Hippocampal formation (tissue), 2 donors: ENCODE measurements at places on chromosomes 7 and 10.

DNA sequence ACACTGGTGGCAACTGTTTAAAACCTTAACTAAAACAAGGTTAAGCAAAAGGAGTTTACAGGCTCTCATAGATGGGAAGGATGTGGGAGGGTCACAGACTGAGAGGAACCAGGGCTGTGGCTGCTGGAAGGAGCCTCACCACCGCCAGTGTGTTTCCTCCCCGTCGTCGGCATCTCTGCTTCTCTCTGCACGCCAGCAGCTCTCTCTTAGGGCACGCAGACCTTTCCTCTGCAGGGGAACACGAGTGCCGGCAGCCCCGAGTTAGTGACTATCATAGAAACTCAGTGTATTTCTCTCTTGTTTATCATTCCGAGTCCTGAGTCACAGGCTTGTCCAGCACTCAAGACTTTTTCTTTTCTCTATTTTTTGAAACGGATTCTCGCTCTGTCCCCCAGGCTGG is 8.1 kb upstream of the SH2D4B start:
- no peak for DNase-seq

GRCh38 chr7:115058726-115059125 is 136.8 kb downstream of the MDFIC start:
- no peak for DNase-seq

DNA sequence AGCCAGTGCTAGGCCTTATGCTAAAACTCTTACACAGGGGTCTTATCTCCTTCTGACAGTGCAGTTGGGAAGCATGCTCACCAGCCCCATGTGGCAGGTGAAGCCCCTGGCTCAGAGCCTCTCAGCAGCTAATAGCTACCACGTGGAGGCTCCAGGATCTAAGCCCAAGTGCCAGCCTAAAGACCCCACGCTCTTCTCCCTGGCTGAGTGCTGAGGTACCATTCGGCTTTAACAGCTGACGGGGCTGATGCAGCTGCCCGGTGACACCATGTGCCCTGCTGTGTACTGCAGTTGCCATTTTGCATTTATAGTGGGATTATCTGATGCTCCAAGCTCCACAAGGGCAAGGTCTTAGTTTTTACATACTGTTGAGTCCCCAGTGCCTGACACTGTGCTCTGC is 515.7 kb upstream of the GALNT17 start:
- no peak for DNase-seq

DNA sequence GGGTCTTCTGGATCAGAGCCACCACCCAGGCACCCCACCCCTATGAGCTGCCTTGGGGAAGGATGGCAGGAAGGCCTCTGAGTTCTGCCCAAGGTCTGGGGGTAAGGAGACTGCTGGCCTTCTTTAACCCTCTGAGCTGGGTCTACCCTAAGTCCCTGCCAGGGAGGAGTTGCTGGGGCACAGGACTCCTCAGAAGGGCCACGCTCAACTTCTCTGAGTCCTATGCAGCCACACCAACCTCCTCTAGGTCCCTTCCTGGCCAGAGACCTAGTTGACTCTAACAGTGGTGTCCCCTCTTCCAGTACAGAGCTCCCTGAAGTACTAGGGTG is 2.6 kb upstream of the NEURL1 start:
- DNase-seq = no peak

- no peak for DNase-seq
Observed at GRCh38 chr10:7188456-7189050, 222.3 kb downstream of the SFMBT2 start.

DNA sequence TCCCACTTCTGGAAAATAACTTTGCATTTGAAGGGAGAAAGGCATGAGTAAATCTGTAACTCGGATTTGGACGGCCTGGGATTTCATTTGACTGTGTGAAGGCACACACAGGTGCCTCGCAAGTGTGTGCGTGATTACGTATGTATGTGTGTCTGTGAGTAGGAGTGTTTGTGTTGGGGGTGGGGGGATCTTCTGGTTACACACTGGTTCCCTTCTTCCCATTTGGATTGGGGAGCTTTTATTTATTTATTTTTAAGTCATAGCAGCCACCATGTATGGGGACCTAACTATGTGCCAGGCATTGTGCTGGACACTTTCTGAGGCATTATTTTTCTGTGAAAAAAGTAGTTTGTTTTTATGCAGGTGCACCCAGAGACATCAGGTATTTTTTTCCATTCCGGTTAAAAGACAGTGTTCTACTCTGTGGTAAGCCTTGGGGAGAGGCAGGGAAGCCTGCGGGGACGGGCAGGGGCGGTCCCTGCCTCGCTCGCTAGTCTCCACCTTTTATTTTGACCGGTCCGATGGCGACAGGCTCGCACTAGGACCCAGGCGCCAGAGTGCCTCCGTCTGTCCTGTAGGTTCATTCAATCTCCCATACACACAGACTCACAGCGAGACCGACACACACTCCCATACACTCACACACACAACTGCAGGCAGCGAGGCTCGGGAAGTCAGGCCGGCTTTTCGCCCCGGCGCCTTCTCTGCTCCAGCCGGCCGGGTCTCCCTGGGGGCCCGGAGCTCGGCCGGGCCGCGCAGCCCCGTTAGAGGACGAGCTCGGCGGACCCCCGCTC is at the start of gene MXI1:
TSS of gene MXI1 (plus strand) at position 595 of the 794 bp plus-strand sequence. CDS start 204 bp downstream, outside the sequence.
- peak; percentile 69 for DNase-seq

- no peak for DNase-seq
Observed at GRCh38 chr10:91562839-91563581, 69.9 kb downstream of the PPP1R3C start.

DNA sequence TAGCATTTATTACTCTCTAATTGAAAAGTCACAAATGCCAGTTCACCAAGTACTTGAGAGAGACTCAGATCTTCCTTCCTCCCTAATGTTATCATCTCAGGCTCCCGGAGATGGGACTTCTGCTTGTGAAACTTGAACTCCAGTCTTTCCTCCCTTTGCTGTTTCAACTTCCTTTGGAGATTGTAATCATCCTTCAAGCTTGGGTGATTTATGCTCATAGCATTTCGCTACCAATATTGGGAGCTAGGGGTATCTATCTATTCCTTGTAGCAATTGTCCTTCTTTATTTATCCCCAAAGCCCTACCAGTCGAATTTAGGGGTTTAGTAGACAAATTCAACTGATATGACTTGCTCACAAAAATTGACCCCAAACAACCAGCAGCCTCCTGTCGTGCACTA is 117.9 kb upstream of the STARD3NL start:
- DNase-seq = no peak

DNA sequence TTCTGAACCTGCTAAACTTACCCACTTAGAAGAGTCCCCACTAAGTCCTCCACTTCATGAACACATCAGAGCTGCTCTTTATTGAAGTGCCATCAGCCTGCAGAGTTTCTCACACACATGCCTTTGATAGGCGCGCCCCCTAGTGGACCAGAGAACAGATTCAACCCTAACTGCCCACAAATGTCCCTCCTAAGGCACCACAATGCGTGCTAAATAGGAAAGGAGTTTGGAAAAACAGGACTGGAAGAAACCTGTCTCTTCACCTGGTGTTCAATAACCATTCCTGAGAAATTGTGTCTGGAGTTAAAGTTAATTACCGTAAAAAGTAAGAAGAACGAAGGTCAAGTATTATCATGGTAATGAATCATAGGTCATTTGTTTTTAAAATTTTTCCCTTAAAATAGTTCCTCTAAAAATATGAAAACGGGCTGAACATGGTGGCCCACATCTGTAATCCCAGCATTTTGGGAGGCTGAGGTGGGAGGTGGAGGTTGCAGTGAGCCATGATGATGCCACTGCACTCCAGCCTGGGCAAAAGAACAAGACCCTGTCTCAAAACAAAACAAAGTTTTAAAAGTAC is 249.7 kb downstream of the ELMO1 start:
- peak; percentile 75 for DNase-seq

DNA sequence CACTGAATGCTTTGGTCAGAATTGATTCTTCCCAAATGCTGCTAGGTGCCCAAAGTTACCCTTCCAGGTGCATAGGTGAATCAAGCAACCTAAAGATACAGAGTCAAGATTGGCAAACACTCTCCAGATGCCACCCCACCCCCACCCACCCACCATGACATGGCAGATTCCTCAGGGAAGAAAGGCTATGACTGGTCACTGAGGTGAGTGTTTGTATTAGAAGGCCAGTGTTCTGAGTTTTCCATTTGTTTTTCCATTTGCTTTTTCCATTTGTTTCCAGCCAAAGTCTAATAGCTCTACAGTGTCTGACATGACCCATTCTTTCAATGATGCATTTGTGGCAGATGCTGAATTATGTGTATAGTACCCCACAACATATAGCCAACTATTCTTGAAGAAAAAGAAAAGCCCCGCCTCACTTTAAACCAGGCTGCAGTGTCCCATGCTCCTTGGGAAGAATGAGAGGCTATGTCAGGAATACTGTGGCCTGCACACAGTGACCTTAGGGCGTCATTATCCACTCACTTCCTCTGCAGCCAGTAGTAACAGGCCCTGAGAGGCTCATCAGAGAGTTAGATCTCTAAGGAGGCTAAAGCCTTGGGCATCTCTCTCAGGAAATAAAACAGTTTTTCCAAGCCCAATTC is 16.1 kb upstream of the HIBADH start:
- DNase-seq = no peak

- DNase-seq = no peak
Observed at GRCh38 chr7:13946181-13946580, 43.3 kb downstream of the ETV1 start.

DNA sequence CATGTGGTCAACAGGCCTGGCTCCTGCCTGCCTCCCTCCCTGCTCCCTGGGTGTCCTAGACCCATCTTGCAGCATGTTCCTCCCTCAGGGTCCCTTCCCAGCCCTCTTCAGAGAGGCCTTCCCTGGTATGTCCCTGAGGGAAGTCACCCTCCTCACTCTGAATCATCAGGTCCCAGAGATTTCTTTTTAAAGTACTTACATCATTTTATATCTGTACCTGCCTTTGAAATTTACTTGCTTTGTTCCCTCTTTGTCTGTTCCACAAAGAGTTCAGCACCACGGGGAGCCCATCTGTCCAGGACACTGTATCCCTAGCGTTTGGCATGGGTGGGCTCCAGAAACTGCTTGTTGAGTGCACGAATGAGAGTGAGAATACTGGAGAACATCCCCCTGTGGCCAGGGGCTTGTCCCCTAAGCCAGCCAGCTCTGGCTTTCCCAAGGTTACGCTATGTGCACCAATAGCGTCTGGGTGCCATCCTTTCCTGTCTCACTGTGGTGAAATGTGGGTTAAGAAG is 50.6 kb upstream of the IGFBP3 start:
- DNase-seq = no peak

DNA sequence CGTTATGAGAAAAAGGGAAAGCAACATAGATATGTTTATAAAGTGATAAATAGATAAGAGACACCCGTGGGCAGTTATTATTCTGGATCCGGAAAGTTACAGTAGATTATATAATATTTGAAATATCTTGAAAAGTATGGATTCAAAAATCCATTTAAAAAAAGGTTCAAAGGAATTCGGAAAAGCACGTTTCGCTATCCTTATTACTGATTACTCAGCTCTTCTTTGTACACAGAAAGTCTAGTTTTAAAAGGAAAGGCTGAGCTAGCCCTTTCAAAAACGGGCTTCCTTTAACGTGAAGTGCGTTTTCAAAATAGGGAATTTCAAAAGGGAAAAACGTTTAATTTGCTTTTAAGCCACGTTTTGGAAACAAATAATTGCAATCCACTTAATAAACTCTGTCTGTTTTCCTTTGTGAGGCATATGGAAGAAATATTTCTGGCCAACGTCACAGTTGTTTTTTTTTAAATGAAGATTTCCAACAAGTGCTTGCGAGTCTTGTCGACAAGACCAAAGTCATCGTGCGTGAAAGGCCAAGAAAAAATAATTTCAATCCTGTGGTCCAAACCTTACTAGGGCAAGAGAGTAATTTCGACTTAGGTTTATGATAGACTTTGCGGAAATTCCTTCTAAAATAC is 2.2 kb upstream of the SKIDA1 start:
- DNase-seq = peak; percentile 73

DNA sequence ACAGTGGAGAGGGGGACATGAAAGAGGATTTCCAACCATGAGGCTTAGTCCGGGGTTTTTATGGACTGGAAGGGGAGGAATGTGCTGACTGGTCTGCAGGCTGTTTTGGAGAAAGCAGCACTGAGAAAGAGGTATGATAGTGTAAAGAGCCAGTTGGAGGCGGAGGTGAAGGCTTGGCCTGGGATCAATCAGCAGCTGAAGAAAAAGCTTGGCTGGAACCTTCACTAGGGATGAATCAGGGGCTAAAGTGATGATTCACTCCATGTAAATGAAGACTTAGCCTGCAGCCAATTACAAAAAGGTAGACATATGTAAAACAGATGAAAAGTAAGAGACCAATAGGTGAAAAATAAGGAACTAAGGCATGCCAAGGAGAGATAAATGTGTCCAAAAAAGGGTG is 1382.6 kb downstream of the GATA3 start:
- DNase-seq = no peak

- DNase-seq = no peak
Observed at GRCh38 chr7:31123321-31123720, 71.2 kb downstream of the ADCYAP1R1 start.

GRCh38 chr7:142896151-142896550 is 10.6 kb upstream of the TRPV6 start:
- DNase-seq = no peak

DNA sequence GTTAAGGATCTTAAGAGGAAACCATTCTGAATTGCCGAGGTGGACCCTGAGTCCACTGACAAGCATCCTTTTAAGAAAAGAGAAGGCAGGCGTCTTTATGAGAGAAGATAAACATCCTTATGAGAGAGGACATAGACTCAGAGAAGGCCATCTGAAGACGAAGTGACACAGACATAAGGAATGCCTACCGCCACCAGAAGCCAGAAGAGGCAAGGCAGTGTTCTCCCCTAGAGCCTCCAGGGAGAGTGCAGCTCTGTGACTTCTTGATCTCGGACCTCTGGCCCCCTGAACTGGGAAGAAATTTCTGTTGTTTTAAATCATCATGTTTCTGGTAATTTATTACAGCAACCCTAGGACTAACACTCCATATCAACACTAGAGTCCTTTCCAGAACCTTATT is 25.2 kb upstream of the ING3 start:
- DNase-seq = no peak

DNA sequence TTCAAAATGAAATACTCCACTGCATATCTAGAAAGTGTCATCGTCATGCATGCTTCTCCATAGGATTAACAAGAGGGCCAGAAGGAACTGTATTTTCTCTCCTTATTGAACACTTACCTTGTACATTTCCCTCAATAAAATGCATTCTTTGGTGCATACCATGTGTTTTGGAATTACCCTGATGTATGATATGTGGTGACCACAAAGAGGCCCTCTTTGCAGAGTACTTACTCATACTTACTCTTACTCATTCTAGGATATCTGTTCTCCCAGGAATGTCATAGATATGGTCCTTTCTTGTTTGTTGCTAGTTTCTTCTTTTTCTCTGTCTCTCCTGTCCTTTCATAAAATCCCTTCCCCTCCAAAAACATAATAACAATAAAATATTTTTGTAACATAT is 1087.1 kb upstream of the POT1 start:
- no peak for DNase-seq

DNA sequence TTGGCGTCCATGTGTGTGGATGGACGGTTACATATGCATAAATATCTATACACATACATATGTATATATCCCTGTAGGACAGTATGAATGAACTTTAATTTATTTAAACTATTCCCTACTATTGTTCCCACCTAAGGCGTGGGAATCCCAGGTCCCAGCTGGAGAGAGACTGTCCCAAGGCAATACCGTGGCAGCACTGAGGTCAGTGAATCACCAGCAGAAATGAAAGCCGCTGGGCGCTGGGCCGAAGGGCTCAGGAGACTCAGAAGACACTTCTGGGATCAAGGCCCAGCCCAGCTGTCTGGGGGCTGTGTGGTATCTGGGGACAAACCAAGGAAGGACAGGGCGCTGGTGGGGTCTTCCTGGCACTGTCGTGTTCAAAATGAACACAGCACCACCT is 49.6 kb upstream of the MYL10 start:
- no peak for DNase-seq
